CD4-positive, alpha-beta T cell treated with Interleukin-6 for 4 hours (primary cell): ENCODE measurements at places on chromosomes 13 and 19.
A peak's percentile ranks its signal among the peaks of the same experiment; 100 is the strongest.

- DNase-seq, result no peak
Measured at GRCh38 chr13:34764246-34764645, 177.8 kb upstream of the NBEA start.

GRCh38 chr19:48751845-48752495 is 471 bp downstream of the FUT1 start:
- DNase-seq, result peak; percentile 36

DNA sequence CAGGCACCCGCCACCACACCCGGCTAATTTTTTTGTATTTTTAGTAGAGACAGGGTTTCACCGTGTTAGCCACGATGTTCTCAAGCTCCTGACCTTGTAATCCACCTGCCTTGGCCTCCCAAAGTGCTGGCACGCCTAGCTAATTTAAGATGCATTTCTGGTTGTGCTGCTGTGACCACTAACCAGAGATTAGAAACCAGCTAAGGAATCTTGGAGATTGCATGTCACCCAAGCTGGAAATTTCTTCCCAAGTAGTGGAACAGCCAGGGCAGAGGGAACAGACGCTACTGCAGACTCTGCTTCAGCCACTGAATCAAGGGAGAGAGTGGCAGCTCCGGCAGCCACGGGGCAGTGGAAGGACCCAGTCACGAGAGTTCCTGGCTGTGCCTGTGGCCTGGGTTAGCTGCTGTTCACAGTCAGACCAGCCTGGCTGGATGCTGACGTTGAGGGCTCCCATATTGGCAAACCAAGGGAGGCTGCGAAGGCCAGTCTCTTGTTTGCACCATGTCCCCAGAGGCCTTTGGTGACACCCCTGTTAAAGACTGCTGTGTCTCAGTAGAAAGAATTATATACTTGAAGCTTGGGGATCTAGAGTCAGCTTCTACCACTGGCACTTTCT is 7.9 kb downstream of the TPM4 start:
- DNase-seq, result no peak

DNA sequence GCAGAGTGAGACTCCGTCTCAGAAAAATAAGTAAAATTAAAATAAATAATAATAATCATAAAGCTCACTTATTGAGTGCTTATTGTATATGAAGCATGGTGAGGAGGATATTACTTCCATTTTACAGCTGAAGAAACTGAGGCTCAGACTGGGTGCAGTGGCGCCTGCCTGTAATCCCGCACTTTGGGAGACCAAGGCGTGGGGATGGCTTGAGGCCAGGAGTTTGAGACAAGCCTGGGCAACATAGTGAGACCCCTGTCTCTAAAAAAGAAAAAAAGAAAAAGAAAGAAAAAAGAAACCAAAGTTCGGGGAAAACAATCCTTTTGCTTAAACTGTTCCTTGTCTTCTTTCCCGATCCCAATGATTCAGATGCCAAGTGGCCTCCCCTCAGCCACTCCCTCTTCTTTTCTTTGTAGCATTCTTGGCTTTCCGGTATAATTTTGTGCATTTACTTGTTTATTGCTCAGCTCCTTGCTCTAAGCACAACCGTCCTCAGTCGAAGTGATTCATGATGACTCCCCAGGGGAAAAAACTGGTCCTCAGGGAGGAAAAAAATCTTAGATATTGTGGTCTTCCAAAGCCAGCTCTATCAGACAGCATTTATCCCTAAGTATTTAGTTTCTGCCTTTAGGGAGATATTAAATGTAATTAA is 965 bp upstream of the EIF3G start:
- DNase-seq, result no peak

GRCh38 chr13:108957369-108958012 is 328.1 kb downstream of the MYO16 start:
- no peak for DNase-seq

DNA sequence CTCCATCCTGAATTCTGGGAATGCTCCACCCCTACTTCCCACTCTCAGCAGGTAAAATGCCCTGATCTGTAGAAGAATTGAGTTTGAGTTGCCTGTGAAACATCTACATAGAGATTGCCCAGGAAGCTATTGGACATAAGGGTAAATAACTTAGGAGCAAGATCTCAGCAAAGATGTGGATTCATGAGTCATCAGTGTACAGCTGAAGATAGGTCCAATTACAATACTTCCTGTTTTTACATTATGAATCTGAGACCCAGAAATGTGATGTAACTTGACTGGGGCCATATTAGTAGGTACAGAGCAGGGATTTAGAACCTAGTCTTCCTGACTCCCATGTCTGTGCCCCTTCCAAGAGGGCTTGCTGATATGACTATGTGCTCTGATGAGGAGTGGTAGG is 79.4 kb upstream of the FNDC3A start:
- no peak for DNase-seq

GRCh38 chr13:23288564-23288963 is 107.8 kb downstream of the SGCG start:
- no peak for DNase-seq

DNA sequence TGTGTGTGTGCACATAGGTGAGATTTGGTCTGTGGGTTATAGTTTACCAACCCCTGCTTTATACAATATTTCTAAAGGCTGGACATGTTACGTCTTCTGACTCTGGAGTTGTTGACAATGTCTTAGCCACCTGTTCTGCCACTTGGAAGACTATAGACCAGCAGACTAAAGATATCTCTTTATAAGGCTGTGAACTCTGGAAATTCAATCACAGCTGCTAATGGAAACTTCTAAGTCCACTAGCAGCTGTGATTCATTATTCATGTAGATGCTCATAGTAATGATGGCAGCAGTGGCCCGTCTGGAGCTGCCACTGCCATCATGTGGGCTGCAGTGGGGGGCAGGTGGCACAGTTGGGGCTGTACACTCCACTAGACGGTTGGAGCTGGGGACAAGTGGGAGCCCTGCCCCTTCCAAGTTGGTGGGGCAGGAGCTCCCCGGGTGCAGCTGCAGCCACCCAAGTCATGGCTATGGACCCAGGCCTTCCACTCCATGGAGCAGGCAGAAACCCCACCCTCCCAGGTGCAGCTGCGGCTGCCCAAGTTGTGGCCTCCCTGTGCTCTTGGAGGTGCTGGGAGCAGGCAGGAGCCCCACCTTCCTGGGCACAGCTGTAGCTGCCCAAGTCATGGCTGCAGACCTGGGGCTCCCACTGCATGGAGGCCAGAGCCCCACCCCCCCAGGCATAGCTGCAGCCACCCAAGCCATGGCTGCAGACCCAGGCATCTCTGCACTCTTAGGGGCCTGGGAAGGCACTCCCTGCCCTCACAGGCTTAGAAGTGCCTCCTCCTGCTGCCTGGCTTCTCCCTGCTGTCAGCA is 8.8 kb downstream of the IGFL4 start:
- no peak for DNase-seq

- no peak for DNase-seq
Measured at GRCh38 chr19:52217576-52217975, 27.7 kb downstream of the PPP2R1A start.

GRCh38 chr19:46042252-46042883 is 1.6 kb upstream of the IGFL4 start:
- no peak for DNase-seq

DNA sequence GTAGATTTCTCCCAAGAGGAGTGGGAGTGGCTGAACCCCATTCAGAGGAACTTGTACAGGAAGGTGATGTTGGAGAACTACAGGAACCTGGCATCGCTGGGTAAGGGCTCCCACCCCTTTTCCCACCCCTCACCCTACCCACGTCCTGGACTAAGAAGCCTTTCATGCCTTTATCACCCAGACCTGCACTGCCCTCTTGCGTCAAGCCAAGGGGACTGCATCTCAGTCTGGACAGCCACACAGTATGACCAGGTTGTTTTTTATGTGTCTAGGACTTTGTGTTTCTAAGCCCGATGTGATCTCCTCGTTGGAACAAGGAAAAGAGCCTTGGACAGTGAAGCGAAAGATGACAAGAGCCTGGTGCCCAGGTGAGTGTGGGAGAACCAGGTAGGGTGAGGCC is 8.8 kb downstream of the ZFP28 start:
- no peak for DNase-seq

DNA sequence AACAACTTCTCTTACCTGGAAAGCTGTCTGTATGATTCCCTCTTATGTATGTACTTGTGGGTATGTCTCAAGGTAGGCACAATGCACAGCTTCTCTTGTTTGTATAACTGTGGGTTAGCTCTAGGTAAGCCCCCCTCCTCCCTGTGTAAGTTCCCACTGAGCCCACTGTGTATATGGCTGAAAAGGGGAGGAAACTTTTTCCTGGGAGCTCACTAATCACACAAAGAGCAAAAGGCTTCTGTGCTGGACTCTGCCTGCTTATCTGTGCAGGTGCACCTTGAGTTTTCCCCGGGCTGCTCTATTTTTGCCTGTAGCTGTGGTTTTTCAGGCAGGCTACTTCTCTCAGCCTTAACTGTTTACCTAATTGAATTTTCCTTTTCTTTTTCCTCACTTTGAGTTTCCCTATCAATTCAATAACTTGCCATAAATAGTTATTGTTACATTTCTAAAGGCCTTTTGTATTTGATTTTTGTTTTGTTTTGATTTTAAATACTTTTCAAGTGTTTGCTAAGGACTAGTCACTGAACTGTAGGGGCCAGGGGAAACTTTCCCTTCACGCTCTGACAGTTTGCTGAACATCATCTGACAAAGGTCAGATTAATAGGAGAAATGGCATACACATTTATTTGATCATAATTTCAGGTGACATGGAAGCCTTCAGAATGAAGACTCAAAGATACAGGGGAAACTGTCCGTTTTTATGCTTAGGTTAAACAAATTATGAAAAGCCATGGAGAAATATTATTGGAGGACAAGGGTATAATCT is 423.5 kb upstream of the ATXN8OS start:
- DNase-seq, result no peak

DNA sequence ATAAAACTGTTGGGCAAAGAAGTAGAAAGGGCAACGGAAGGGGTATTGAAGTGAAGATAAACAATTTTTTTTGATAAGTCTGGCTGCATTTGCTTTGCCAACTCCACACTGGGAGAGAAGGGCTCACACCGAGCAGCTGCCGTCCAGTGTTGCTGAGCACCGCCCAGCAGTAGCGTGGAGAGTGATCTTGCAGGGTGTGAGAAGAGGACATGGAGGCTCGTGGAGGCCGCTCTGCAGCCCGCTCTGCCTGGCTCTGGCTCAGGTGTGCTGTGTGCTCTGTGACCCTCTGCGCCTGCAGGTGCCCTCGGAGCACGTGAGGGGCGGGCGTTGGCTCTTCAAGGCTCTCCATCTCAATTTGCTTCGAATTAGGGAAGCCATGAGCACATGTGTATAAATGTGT is 35.9 kb upstream of the TEX29 start:
- no peak for DNase-seq

DNA sequence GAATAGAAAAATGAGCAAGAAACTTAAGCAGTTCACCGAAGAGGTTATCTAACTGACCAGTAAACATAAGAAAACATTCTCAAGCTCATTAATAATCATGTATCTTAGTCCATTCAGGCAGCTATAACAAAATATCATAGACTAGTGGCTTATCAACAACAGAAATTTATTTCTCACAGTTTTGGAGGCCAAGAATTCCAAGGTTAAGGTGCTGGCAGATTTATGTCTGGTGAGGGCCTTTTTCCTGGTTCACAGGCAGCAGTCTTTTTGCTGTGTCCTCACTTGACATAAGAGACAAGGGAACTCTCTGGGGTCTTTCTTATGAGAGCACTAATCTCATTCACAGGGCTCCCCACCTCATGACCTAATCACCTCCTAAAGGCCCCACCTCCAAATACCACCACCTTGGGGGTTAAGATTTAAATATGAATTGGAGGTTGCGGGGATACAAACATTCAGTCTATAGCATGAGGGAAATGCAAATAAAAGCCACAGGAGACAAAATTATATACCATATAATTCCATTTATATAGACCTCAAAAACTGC is 123.6 kb downstream of the ZAR1L start:
- DNase-seq, result no peak

- peak; percentile 63 for DNase-seq
Measured at GRCh38 chr19:50325310-50326100, 3.7 kb downstream of the KCNC3 start.

- peak; percentile 44 for DNase-seq
Measured at GRCh38 chr13:113448885-113449692, 4.2 kb downstream of the ADPRHL1 start.

DNA sequence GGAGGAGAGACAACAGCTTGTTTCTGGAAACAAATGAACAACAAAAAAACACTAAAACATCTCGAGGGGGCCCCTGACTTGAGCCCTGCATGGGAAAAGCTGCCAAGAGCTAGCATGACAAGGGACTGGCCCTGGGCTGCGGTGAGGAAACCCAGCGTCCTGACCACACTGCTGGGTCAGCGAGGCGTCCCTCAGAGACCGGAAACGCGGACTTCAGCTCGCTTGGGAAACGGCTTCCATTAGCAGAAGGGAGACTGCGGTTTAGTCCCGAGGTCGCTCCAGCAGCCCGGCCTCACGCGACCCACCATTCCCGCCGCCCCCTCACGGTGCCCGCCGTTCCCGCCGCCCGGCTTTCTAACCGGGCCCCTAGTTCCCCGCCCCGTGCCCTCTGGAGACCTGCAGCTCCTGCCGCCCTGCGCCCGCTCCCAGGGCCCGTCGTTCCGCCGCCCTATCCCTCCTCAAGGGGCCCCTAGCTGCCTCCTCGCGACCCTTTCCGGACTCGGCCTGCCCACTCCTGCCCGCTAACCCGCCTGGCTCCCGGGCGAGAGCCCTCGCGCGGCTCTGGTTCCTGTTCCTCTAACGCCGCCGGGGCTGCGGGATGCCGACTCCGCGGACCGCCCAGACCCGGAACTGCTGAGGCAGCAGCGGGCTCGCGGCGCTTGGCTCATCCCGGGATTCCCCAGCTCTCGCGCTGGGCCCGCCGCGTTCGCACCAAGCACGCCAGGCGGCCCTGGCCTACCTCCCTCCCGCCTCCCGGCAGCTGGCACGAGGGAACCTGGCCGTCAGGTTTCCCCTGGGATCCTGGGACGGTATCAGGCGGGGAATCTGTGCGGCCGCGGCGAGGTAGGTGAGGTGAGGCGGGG is at the start of gene CCDC122:
TSS of gene CCDC122 (minus strand) at position 849 of the 863 bp plus-strand sequence. CDS start 10,364 bp downstream, outside the sequence.
- DNase-seq, result peak; percentile 74

GRCh38 chr13:78383071-78383484 is 220.3 kb downstream of the POU4F1 start:
- DNase-seq, result no peak

DNA sequence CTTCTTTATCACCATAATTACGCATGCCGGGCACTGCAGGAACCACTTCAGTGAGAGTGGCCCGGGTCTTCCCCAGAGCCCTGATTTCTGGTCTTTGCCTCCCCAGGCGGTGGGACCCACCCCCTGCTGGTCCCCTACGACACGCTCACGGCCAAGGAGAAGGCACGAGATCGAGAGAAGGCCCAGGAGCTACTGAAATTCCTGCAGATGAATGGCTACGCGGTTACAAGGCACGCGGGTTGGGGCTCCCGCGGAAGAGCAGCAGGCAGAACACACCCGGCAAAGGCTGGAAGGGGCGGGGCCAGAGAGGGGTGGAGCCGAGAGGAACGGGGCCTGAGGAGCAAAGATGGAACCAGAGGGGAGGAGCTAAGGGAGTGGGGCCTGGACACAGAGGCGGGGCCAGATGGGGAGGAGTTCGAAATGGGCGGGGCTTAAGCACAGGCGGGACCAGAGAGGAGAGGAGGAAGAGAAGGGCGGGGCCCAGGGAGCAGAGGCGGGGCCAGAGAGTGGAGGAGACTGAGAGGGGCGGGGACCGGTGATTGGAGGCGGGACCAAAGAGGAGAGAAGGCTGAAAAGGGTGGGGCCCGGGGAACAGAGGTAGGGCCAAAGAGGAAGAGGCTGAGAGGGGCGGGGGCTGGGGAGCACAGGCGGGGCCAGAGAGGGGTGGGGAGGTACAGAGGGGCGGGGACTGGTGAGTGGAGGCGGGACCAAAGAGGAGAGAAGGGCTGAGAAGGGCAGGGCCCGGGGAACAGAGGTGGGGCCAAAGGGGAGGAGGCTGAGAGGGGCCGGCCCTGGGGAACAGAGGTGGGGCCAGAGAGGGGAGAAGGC is 73.4 kb downstream of the RYR1 start:
- peak; percentile 93 for DNase-seq
